ENCODE measurements at places on chromosomes 13 and 19.
A peak's percentile ranks its signal among the peaks of the same experiment; 100 is the strongest.

DNA sequence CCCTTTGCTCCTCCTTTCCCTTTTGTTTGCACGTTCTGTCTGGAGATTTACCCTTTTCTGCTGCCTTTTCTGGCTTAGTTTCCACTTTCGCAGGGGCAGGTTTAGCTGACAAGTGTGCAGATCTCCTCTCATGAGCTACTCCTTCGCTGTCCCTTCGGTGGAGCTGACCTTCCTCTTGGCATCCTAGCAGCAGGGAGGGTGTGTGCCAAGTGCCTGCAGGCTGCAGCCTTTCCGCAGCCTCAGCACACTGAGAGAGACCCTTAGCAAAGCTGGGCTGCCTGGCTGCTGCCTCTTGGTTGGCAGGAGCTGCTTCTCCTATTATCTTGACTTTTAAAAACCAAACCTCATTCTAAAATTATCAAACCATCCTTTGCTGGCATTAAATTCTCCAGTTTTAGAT is 132.5 kb downstream of the DNAJC3 start:
- no peak for DNase-seq

GRCh38 chr19:16180611-16181010 is 4.6 kb upstream of the FAM32A start:
- no peak for DNase-seq

- DNase-seq: no peak
Measured at GRCh38 chr13:54110597-54110996, 1082.0 kb downstream of the OLFM4 start.

DNA sequence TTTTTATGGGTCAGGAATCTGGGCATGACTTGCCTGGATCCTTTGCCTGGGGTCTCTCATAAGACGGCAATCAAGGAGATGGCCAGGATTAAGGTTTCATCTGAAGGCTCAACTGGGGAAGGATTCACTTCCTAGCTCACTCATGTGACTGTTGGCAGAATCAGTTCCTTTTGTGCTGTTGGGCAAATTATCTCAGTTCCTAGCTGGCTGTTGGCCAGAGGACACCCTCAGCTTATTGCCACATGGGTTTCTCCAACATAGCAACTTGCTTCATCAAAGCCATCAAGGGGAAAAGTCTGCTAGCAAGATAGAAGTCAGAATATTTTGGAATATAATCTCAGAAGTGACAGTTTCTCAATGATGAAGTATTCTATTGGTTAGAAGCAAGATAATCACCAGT is 12.2 kb upstream of the EVI5L start:
- DNase-seq: no peak

GRCh38 chr19:10450853-10451609 is 30.7 kb downstream of the PDE4A start:
- no peak for DNase-seq

DNA sequence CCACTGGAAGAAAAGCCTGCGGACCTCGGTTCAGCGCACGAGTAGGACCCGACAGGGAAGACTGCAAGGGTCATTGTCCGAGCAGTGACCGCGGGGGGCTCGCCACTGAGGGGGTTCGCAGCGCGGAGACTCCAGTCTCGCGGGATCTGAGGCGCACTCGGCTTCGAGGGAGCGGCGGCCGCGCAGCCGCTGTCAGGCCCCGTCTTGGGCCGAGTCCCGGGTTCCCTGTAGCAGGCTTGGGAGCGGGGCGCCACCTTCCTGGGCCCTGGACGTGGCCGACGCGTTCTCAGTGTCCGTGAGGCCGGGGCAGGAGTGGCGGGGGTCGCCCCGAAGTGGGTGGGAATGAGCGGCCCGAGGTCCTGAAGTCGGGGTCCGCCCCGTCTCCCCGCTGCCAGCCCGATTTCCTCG is 474 bp upstream of the FAM174C start:
- no peak for DNase-seq

GRCh38 chr13:110450016-110450900 is 111.3 kb downstream of the RAB20 start:
- no peak for DNase-seq

DNA sequence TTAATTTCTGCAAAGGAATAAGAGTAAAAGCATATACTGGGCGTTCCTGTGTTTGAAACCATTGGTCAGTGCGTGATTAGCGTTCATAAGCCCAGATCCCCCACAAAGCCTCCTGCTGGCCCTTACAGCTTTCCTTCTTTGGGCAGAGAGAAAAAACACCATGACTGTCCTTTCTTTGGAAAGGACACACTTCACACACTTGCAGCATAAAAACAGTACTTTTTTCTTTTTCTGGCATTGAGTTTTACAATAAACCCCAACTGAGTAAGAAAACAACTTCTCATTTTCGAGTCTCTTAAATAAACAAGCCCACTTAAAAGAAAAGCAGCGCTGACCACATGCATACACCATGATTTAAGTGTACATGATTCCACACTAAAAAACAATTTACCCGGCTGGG is 35.8 kb downstream of the SMAD9 start:
- no peak for DNase-seq

- no peak for DNase-seq
Measured at GRCh38 chr13:75443356-75443958, 38.5 kb downstream of the TBC1D4 start.

GRCh38 chr19:52369559-52370340 is at the start of gene ZNF880:
TSS of gene ZNF880 (plus strand) at chr19:52369923. CDS start at chr19:52369966, 43 bp downstream.
- DNase-seq: peak; percentile 64

DNA sequence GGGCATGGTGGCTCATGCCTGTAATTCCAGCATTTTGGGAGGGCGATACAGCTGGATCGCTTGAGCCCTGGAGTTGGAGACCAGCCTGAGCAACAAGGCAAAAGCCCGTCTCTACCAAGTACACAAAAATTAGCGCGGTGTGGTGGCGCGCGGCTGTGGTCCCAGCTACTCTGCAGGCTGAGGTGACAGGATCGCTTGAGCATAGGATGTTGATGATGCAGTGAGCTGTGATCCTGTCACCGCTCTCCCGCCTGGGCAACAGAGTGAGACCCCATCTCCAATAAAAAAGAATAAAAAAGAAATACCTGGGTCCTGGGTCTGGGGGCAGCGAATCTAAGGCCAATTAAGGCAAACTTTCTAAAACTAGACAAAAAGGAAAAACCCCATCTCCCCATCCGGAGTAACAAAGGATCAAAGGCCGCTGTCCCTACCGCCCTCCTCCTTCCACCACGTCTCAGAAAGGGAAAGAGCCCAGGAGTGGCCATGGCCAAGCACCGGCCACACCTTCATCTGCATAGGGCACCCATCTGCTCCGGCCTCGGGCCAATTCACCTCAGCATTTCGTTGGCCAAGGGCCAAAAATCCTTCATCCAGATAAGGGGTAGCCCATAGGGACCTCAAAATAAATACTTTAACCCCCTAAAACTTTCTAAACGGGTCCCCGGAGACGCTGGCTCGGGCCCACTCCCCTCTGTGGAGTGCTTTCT is 851 bp downstream of the ZNF320 start:
- DNase-seq: no peak

GRCh38 chr19:28020619-28021258 is 1192.2 kb downstream of the UQCRFS1 start:
- DNase-seq: no peak

DNA sequence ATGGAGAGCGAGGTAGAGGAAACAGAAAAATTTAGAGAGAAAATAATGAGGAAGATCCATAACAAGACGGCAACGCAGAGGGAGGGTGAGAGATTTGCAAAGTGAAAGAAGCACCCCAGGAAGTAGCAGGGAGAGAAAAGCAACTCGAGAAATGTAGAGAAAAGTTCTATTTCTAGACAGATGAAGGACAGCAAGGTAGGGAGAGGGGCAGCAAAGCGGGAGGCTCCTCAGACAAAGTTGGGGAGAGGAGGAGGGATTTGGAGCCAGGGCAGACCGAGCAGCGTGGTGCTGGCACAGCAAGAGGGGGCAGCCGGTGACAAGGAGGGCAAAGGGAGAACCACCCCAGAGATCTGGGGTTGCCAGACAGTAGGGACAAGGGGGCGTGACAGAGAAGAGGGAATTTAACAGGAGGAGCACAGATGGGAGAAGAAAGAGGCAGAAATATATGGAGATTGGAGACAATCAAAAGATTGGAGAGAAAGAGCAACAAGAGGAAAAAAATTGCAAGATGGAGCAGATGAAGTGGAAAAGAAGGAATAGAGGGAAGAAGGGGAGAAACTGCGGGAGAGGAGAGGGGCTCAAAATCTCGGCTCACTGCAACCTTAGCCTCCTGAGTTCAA is 989 bp downstream of the ZNF766 start:
- DNase-seq: no peak

DNA sequence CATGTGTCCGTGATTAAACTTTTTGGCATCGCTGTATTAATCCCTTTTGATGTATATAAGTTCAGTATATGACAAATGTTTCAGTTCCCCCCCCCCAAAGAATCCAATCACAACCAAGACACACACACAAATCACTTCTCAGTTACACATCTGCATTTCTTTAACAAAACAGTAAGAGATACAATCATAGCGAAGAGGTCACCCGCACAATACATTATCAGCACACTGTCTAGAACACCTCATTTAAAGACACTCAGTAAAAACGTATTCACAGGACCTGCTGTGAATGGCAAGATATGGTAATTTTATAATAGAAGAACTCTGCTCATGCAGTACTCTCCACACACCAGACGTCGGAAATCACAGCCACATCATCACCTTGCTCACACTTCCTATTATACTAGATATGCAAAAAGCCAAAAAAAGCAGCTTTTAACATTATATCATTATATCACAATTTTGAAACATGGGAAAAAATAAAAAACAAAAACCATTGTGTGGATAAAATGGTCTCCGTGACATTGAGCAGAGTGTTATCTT is 71.4 kb upstream of the XPO4 start:
- DNase-seq: no peak

DNA sequence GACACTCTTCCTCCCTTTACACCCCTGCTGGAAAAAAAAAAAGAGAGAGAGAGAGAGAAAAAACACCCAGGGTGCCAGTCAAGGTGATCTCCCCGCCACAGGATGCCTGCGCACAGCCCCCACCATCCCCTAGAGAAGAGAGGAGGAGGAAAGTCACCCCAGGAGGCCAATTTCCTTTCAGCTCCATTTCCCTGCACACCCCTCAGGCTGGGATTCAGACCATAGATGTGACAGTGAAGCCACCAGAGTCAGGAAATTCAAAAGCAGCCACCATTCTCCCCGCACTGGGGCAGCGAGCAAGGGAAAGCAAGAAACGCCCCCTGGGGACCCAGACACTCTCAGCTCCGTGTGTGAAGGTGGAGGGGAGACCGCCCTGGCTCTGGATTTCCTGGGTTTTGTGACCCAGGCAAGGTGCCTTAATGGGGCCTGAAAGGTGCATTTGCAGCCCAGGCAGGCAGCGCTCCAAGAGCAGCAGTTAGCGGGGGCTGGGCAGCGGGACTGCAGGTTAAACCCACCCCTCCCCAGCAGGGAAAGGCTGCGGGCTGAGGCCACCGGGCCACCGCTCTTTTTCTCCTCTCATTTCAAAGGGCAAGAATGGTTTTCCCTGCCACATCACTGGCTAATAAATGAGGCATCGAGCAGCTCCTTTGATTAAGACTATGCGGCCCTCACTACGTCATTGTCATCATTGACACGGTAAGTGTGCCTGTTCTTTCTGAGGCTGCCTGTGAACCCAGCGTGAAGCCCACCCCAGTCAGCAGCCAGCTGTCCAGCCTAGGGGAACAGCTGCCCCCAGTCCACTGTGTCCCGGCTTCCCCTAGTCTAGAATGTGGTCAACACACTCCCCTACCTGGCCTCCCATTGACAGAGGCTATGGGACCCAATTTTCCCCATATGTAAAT is 83.8 kb upstream of the TM9SF2 start:
- no peak for DNase-seq

- DNase-seq: no peak
Measured at GRCh38 chr13:57740719-57741118, 109.2 kb downstream of the PCDH17 start.

GRCh38 chr13:65907666-65908525 is 1322.2 kb downstream of the PCDH9 start:
- no peak for DNase-seq

DNA sequence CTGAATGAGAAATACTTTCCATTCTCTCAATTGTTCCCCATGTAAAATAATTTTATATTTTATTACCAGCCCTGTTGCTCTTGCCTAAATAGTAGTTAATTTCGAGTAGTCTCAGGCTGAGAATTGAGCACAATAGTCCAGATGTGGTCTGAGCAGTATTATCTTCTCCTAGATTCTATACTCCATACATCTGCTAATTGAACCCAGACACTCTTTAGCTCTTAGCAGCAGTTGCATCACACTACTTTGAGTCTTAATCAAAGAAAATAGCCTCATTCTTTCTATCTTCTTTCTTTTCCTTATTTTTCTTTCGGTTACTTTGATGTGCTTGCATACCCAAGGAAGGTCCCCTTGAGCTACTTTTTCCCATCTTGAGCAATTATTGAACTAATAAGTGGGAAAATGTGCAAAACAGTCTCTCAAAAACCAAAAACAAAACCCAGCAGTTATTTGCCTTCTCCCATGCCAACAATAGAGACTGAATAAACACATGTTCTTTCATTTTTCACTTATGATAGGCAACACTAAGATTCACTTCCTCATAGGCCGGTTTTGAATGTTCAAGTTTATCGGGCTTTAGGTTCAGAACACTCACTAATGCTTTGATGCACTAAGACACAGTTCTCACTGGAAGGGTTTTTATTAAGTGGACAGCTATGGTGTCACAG is 204.5 kb downstream of the POU4F1 start:
- no peak for DNase-seq

GRCh38 chr13:95763601-95764000 is 86.7 kb downstream of the DNAJC3 start:
- DNase-seq: no peak

- no peak for DNase-seq
Measured at GRCh38 chr19:17616961-17617806, 61.7 kb downstream of the COLGALT1 start.

DNA sequence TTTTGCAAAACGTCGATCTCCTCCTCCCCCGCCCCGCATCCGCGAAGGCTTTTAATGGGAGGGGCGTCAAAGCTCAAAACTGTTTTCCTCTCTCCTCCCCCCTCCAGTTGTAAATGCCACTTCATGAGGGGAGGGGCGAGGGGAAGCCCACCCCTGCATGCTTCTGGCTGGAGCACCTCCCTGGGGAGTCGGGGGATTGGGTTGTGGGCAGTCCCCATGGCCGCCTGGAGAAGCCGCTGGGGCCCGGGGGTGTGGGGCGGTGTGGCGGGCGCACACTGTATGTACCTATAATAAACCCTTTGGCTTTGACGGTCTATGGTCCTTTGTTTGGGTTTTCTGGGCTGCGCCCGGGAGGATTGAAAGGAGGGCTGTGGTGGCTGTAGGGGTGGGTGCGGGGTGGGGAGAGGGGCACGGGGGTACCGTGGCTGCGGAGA is 505 bp upstream of the SHKBP1 start:
- no peak for DNase-seq

DNA sequence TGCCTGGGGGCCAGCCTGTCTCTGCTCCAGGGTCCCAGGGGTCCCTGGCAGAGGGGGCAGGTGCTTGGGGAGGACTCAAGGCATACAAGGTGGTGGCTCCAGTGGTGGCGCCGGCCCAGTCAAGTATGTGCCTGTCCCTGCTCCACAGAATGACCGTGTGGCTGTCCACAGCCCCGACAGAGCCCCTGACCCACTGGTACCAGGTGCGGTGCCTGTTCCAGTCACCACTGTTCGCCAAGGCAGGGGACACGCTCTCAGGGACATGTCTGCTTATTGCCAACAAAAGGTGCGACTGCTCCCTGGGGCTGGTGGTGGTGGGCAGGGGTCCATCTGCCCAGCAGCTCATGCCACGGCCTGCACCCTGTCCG is 8.2 kb downstream of the YIPF2 start:
- DNase-seq: no peak
